ENCODE measurements at places on chromosomes 7 and 10.

DNA sequence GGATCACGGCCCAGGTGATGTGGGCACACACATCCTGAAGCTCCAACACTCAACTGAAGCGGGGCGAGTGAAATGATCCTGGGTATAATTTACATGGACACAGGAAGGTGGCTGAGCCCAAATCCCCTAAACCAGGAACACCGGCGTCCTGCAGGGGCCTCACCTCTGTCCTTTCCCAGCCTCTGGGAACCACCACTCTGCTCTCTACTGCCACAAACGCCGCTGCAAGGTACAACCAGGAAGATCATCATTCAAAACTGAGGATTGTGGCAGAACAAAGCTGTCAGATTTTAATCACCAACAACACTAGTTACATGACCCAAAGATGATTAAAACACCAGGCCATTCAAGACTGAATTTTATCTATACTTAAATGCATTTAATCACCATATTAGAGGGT lies 104.0 kb downstream of the DIP2C start:
- no peak for DNase-seq

- DNase-seq: no peak
Measured at GRCh38 chr10:44853148-44853734, 57.9 kb upstream of the TMEM72 start.

- DNase-seq: no peak
Measured at GRCh38 chr10:72337039-72337629, 17.6 kb downstream of the DNAJB12 start.

DNA sequence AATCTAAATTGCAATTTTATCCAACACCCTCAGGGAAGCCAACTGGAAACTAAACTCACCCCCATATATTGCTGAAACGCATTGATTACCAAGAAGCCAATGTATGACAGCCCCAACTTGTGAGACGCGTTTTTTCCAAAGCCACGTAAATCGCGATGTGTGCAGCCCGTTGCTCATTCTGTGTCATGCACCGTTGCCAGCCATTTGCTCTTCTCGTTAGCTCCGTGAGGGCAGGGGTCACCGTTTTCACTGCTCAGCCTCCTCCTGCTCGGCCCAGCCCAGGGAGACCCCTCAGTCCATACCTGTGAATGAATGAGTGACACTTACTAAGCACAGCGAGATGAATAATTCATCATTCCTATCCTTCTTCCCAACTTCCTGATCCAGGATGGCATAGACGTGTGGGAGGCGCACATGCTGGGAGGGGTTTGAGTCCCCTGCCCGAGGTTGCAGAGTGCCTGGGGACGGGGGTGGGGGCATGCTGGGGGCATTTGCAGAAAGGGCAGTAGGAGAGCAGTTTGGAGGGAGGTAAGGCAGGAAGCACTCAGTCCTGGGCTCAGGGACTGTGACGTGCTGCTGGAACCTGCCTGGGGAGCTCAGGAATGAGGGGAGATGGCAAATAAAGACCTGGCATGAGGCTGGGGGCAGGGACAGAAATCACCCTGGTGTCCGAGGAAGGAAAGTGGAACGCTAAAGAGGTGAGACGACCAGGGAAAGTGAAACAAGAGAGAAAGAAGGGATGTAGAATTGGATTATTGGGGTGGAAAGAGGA lies 104.2 kb upstream of the SDK1 start:
- no peak for DNase-seq

GRCh38 chr7:40580776-40581175 lies 446.0 kb downstream of the SUGCT start:
- DNase-seq: no peak

GRCh38 chr10:127303746-127304145 lies 107.4 kb upstream of the INSYN2A start:
- DNase-seq: no peak

DNA sequence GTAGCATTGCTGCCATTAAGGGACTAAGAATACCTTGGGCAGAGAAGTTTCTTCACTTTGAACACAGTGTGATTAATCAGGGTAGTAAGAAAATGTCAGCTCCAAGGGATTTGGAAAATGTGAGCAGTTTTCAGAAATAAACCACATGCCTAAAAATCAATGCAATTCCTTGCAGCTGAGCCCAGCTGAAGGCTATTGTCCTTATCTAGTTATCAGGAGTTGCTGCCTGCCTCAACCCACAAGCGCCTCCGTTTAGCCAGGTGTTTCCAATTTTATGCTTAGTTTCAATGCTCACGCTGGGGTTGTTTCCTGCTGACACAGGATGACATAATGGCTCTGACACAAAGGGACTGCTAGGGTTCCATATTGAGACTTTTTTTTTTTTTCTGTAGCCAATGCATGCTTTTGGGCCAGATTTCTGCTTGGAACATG lies 132.3 kb upstream of the ANK3 start:
- no peak for DNase-seq

DNA sequence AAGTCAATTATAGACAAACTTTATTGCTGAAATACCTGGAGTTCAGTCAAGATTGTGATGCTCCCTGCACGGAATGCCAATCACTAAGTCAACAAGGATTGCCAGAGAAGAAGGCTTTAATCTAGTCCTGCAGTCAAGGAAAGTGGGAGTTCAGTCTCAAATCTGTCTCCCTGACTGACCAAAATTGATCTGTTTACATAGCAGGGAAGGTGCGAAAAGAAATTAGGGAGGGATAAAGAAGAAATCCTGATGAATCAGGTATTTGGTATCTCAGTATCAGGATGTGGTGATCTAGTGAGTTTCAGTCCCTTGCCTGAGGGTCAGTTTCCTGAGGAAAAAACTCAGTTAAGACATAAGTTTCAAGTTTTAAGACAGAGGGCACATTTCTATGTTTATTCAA lies 2.1 kb upstream of the AKR1D1 start:
- DNase-seq: no peak

- no peak for DNase-seq
Measured at GRCh38 chr7:55092186-55092974, 73.6 kb downstream of the EGFR start.

GRCh38 chr7:116512520-116513188 lies 12.2 kb upstream of the CAV1 start:
- no peak for DNase-seq

- no peak for DNase-seq
Measured at GRCh38 chr10:13784067-13784466, 197.3 kb downstream of the PRPF18 start.

GRCh38 chr7:19537942-19538401 lies 170.9 kb downstream of the POLR1F start:
- DNase-seq: no peak

DNA sequence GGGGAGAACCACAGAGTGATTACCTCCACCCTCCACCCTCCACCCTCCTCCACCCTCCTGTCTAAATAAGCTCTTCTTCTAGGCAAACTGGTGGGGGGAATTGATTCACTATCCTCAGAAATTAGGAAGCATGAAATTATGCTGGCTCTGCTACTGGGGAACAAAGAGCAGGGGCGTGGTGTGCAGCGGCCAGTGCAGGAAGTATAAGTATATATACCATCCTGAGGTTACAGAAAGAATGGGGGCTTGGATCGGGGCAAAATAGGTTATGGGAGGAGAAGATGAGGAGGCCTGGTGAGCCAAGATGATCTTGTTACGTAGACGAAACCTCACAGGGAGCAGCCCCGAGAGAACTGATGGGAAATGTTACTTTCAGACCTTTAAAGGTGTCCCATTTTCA lies 49.1 kb downstream of the SYPL1 start:
- DNase-seq: no peak

GRCh38 chr10:86188796-86189558 lies 177.6 kb downstream of the GRID1 start:
- no peak for DNase-seq

DNA sequence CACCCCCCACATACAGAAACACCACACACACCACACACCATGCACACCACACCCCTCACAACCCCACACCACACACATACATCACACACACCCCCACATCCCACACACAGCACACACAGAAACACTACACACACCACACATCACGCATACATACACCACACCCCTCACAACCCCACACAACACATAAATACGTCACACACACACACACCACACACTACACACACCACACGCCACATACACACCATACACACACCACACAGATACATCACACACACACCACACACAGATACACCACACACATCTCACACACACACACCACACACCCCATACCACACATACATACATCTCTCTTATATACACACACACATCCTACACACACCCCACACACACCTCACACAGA lies 126.2 kb downstream of the ANLN start:
- DNase-seq: no peak

- no peak for DNase-seq
Measured at GRCh38 chr10:80100116-80100515, 21.7 kb downstream of the TMEM254 start.

- DNase-seq: no peak
Measured at GRCh38 chr7:539731-540411, 20.2 kb upstream of the PDGFA start.

DNA sequence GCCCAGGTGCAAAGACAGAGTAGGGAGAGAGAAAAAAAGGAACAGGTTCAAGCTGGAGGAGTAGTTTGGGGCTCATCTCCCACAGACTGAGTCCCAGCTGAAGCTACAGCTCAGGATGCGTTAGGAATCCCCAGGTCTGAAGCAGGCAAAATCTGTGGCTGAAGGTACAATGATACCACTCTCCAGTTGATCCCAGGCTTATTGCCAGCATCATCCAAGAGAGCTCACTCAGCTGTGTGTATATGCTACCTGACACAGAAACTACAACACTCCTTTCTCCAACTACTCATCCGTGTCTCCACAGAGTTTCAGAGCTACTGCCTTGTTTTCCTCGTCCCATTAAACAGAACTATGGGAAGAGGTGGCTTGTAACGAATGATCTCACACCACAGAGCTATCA lies 851.3 kb downstream of the GRID1 start:
- no peak for DNase-seq

- no peak for DNase-seq
Measured at GRCh38 chr7:43658718-43659548, 70.4 kb downstream of the COA1 start.

DNA sequence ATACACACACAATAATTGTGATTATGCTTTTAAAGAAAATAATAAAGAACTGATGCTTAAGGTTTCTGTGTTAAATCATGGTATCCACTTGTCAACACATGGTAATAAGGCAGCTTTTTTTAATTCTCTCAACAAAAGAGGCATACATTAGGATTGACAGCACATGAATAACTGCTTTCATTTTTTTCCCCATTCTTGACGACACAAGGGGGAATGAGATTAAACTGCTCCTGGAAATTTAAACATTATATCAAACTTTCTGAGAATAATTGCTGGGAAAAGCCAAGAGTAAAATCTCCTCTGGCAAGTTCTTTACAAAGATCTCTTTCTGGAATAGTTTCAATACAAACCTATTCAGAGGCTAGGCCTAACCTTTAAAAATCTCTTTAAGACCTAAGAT lies 99.0 kb upstream of the GPR22 start:
- no peak for DNase-seq

- no peak for DNase-seq
Measured at GRCh38 chr7:38978491-38978890, 782 bp downstream of the POU6F2 start.

- no peak for DNase-seq
Measured at GRCh38 chr7:46844486-46844885, 737.4 kb downstream of the TNS3 start.

DNA sequence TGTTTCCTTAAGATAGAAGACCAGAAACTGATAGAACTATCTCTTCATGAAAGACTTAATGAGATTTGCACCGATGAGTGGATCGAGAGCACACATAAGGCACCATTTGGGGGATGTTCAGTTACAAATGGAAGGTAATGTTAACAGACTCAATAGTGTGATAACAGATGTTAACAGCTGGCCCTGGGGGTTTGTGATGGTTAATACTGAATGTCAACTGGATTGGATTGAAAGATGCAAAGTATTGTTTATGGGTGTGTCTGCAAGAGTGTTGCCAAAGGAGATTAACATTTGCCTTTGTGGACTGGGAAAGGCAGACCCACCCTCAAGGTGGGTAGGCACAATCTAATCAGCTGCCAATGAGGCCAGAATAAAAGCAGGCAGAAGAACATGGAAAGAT lies 130.5 kb upstream of the DGKB start:
- DNase-seq: no peak

All from AG04450 (cell line).